Activated CD8-positive, alpha-beta memory T cell treated with anti-CD3 and anti-CD28 coated beads for 24 hours (primary cell): ENCODE measurements at places on chromosomes 4 and X.

- no peak for DNase-seq
These were observed 9.7 kb downstream of the TECRL start for GRCh38 chr4:64399313-64400109.

- no peak for DNase-seq
These were observed 225.4 kb downstream of the ARHGAP24 start for GRCh38 chr4:85700362-85700761.

DNA sequence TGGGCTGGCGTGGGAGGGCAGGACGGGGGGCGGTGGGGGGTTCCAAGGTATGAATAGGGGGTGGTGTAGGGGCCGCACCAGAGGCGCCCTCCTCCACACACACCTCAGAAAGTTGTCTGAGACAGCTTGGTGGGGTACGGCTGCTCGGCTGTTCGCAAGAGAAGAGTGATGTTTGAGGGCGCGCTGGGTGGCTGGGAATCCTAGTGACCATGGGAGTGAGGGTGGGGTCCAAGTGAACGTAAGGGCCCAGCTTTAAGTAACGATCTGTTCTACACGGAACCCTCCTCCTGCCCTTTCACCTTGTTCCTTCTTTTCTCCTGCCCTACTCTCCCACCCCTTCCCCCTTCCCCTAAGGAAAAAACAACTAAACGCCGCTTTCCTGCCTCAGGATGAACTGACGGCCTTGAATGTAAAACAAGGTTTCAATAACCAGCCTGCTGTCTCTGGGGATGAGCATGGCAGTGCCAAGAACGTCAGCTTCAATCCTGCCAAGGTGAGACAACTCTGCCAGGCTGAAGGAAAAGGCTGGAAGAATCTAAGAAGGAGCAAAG lies 664 bp downstream of the MED12 start:
- no peak for DNase-seq

- no peak for DNase-seq
These were observed 512 bp upstream of the TMEM131L start for GRCh38 chr4:153465615-153466080.

- no peak for DNase-seq
These were observed 695.6 kb upstream of the FAM241A start for GRCh38 chr4:111449657-111450056.

GRCh38 chr4:3523146-3523627 lies 9.0 kb downstream of the LRPAP1 start:
- no peak for DNase-seq

DNA sequence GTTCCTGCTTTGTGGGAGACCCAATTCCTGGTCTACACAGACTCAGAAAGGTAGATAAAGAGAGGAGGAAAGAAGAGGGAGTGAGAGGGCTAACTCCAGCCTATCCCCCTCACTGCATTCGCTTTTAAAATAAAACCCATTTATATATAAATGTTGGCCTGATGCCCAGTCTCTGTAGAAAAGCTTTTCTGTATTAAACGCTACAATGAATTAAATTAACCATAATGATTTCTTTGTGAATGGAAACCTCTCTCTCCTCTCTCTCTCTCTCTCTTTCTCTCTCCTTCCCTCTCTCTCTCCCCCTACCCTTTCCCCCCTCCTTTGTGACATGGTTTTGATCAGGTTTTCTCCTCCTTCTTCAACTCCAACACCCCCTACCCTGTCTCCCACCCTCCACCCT lies 34.8 kb downstream of the PJA1 start:
- DNase-seq = no peak

DNA sequence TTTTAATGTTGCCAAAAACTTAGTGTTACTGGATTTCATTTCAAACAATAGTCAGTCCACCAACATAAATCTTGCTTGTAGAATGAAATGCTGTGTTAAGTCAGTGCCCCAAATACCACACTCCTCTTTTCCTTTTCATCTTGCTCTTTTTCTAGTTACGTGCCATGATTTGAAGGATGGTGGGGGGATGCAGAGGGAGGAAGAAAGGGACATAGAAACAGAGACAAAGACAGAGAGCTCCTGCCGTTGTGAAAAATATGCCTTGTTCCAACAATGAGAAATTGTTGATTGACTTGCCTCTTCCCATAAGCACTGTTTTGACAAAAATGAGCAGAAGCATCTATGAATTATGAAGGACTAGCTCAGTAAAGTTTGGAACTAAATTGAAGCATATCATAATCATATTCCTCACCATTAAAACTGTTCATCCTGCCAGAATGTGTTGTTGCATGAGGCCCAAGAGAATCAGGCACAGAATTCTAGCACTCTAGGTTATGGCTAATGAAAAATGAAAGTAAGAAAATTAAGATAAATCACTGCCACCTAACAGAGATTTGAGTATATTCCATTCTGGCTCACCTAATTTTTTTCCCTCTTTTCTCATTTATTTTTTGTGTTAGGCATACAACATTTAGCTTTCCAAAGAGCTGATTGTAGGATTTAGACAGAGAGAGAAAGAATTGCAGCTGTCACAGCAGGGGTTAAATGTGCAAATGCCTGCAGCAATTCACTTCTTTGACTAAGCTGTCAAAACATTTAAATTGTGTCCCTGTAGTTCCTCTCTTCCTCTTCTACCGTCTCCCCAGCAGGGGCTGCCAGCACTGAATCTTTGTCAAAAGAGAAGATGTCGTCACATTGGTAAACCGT lies 111.6 kb upstream of the PTPN13 start:
- no peak for DNase-seq

- DNase-seq = no peak
These were observed 36.3 kb downstream of the C4orf51 start for GRCh38 chr4:145716200-145716599.

GRCh38 chr4:124783847-124784246 lies 71.3 kb upstream of the ANKRD50 start:
- DNase-seq = no peak
